ENCODE measurements at places on chromosomes 12 and 14. TPM values are rescaled to one million over a fixed set of nuclear protein-coding genes. Genes with fewer than 3 reads are reported as not detected.

The KCNC2 gene
- total RNA-seq, result not detected

The ASIC1 gene
- not detected for total RNA-seq

The TAS2R8 gene
- not detected for total RNA-seq

The ARPC3 gene
- total RNA-seq, result 247 TPM

The TSPAN19 gene
- total RNA-seq, result not detected

The AKAP5 gene
- 2.8 TPM for total RNA-seq

The PPTC7 gene
- total RNA-seq, result 30.4 TPM

- no peak overlapping the region for H3K4me3 ChIP-seq
- DNase-seq, result no peak
- no peaks in the 10 kb centered on the region for H3K4me1 ChIP-seq
Observed at GRCh38 chr14:88937706-88938105, 113.3 kb downstream of the TTC8 start.

GRCh38 chr12:45075587-45076282, 24.8 kb upstream of the DBX2 start:
- no peak overlapping the region for H3K4me3 ChIP-seq
- no peak for DNase-seq
- H3K36me3 ChIP-seq, result no peaks in the 10 kb centered on the region
- no peaks in the 10 kb centered on the region for H3K27me3 ChIP-seq
- no peak overlapping the region for H3K27ac ChIP-seq
- no peaks in the 10 kb centered on the region for H3K4me1 ChIP-seq

GRCh38 chr14:91774140-91775096, 42.5 kb upstream of the CATSPERB start:
- H3K27me3 ChIP-seq, result no peaks in the 10 kb centered on the region
- peaks cover 20% of the 10 kb centered on the region for H3K4me1 ChIP-seq
- H3K36me3 ChIP-seq, result peaks cover 12% of the 10 kb centered on the region
- no peak overlapping the region for H3K27ac ChIP-seq

- no peak overlapping the region for H3K4me3 ChIP-seq
- no peak overlapping the region for H3K27ac ChIP-seq
- DNase-seq, result no peak
- no peaks in the 10 kb centered on the region for H3K27me3 ChIP-seq
Observed at GRCh38 chr14:23076785-23077408, 18.0 kb downstream of the ACIN1 start.

DNA sequence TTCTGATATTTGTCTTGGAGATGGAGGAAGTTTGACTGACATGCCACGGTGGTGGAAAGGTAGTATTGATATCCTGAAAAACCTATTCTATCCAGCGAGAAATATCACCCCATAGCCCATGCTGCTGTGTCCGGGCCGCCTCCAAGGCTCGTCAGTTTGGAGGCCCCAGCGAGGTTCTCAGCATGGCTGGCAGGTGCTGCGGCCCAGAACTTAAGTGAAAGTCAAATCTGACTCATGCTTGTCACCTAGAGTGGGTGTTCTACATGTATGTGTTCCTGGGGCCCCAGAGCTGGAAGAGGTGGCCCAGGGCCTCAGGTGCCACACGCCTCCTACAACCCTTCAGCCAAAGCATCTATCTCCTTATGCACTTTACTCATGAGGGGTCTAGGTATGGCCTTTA, 92.9 kb downstream of the GCH1 start:
- H3K4me1 ChIP-seq, result peaks cover 4% of the 10 kb centered on the region
- H3K27me3 ChIP-seq, result no peaks in the 10 kb centered on the region
- H3K36me3 ChIP-seq, result no peaks in the 10 kb centered on the region
- H3K27ac ChIP-seq, result no peak overlapping the region
- H3K4me3 ChIP-seq, result no peak overlapping the region

DNA sequence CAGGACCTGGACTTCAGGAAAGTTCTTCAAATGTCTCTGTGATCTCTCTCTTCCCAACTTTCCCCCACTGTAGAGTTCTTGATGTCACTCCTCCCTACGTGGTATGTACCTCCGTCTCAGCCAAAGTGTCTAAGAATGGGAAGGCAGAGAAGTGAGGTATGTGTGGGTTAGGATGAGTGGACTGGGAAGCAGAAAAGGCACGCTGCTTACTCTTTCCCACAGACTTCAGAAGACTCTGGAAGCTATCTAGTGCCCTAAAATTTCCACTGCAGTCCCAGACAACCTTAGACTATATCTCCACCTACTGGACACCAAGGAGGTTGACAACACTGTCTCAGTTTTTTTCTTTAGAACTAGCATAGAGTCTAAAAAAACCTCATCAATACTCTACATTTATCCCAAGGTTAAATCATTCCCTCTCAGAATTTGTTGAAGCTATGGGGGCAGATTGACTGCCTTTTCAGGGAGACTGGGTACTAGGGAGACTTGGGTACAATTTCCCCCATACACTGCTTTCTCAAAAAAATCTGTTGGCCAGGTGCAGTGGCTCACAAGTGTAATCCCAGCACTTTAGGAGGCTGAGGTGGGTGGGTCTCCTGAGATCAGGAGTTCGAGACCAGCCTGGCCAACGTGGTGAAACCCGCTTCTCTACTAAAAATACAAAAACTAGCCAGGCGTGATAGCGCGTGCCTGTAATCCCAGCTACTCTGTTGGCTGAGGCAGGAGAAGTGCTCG, 20.6 kb upstream of the ITGA5 start:
- no peak overlapping the region for H3K4me3 ChIP-seq
- DNase-seq, result no peak
- H3K27me3 ChIP-seq, result no peaks in the 10 kb centered on the region
- peak overlapping the region; percentile 29 for H3K27ac ChIP-seq

DNA sequence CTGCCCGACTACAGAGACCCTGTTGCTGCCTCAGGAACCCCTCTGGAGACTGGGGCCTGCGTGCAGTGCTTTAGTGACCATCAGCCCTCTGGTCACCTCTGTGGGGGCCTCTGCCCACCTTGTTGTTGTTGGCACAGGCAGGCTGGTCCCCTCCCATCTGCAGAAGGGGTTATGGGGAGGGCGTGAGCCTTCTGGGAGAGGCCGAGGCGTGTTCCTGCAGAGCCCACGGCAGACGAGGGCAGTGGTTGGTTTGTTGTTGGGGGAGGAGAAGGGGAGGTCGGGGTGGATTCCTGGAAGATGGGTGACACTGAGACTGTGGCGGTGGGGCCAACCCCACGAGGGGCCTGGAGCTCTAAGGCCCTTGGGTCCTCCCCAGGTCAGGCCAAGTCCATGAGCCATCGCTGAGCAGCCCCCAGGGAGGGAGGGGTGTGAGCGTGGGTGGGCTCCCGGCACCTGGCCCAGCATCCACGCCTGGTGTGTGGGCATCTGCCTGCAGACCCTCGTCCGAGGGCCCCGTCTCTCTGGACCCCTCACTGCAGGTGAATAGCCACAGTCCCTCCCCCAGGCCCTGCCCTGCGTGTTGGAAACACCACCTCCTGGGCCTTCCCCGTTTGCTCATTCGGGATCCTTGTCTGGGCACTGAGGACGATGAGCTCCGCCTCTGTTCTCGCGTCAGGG, 23.6 kb downstream of the FBRSL1 start:
- no peaks in the 10 kb centered on the region for H3K27me3 ChIP-seq
- no peak overlapping the region for H3K27ac ChIP-seq
- no peak for DNase-seq
- no peaks in the 10 kb centered on the region for H3K4me1 ChIP-seq

- H3K4me1 ChIP-seq, result no peaks in the 10 kb centered on the region
- H3K4me3 ChIP-seq, result no peak overlapping the region
- H3K27ac ChIP-seq, result no peak overlapping the region
- no peaks in the 10 kb centered on the region for H3K27me3 ChIP-seq
Observed at GRCh38 chr12:61043838-61044237, 1216.4 kb upstream of the USP15 start.

DNA sequence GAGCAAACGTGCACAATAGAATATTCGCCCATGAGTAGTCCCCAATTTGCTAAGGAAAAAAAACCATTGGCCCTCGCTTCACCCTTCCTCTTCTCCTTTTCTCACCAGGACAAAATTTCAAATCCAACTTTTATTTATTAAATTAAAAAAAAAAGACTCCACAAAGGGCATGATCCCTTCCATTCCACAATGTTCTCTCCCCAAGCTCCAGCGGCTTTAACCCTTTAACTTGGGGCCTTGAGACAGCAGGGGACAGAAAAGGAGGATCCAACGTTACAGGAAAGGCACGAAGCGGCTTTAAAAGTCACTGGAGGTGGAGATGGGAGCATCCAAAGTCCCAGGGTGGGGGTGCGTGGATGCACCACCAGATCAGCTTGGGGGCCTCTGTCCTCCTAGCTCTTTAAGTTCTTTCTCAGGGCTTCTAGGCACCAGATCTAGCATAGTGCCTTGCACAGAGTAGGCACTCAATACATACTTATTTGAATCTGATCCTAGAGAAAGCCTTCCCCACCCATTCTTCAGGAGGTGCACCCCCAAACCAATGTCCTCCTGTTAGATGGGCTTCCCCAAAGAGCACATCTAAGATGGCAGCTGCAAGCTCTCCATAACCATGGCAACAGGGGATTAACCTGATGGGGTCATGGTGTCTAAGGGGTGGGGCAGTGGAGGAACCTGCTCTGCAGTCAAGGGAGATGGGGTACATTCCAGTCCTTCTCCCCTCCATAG, 5.2 kb upstream of the AAAS start:
- H3K4me3 ChIP-seq, result peak overlapping the region; percentile 94
- H3K36me3 ChIP-seq, result no peaks in the 10 kb centered on the region
- DNase-seq, result no peak
- peaks cover 14% of the 10 kb centered on the region for H3K4me1 ChIP-seq

- no peak overlapping the region for H3K4me3 ChIP-seq
- DNase-seq, result no peak
- H3K27me3 ChIP-seq, result no peaks in the 10 kb centered on the region
- peaks cover 27% of the 10 kb centered on the region for H3K4me1 ChIP-seq
Observed at GRCh38 chr14:72521045-72521444, 372.9 kb downstream of the DPF3 start.

GRCh38 chr12:5481645-5482044, 49.7 kb downstream of the NTF3 start:
- no peak for DNase-seq
- H3K4me3 ChIP-seq, result no peak overlapping the region
- H3K27me3 ChIP-seq, result no peaks in the 10 kb centered on the region
- H3K4me1 ChIP-seq, result no peaks in the 10 kb centered on the region
- H3K36me3 ChIP-seq, result no peaks in the 10 kb centered on the region
- H3K27ac ChIP-seq, result no peak overlapping the region

DNA sequence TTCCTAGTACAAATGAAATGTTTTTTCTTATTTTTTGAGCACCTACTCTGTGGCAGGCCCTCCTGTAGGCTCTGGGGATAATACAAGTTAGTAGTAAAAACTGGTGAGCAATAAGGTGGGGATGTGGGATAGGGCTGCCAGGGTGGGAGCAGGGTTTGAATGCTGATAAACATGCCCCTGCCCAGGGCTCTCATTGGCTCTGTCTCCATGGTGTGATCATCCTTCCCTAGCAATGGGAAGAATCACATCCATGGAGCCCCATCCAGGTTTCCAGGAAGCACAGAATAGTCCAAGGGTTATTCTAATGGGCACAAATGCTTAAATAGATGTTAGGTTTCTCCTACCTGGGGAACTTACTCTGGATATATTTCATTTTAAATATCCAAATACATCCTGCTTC, 45.5 kb downstream of the GIT2 start:
- H3K36me3 ChIP-seq, result peaks cover 6% of the 10 kb centered on the region
- peaks cover 35% of the 10 kb centered on the region for H3K4me1 ChIP-seq
- H3K27me3 ChIP-seq, result no peaks in the 10 kb centered on the region
- peak overlapping the region; percentile 82 for H3K27ac ChIP-seq

DNA sequence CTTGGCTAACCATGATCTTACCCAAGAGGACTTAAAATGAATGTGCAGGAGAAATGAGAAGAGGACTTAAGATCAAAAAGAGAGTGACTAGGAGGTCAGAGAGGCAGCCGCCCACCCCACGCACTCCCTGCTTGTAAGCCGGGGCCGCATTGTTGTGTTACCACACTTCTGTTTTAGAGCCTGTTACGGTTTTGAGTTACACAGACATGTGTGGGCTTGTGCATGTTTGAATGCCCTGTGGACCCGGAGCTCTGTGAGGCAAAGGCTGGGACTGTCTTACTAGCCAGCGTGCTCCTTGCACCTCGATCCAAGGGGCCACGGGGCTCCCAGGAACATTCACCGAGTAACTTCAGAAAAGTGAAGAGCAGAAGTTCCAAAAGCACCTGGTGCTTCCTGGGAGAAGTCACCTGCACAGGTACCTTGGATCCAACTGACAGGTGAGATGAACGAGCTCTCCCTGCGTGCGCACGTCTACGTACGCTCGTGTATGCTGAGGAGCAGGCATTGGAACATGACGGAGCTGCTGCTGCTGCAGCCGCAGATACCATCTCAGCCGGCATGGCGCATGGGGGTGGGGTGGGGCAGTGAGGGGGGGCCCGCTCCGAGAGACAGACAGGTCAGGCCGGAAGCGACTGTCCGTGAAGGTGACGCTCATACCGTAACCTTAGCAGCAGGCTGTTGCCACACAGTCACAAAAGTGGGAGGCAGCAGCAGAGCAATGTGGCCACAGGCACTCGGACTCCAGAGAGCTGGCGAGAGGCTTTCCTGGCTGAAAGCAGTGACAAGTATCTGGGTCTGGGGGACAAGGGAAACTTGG, 23.7 kb downstream of the SFSWAP start:
- H3K27ac ChIP-seq, result no peak overlapping the region
- H3K27me3 ChIP-seq, result no peaks in the 10 kb centered on the region
- H3K4me3 ChIP-seq, result no peak overlapping the region
- H3K4me1 ChIP-seq, result no peaks in the 10 kb centered on the region

GRCh38 chr12:14849661-14850060, 6.3 kb upstream of the ART4 start:
- H3K36me3 ChIP-seq, result no peaks in the 10 kb centered on the region
- H3K4me3 ChIP-seq, result no peak overlapping the region
- peak overlapping the region; percentile 37 for H3K27ac ChIP-seq
- H3K4me1 ChIP-seq, result peaks cover 32% of the 10 kb centered on the region
- no peak for DNase-seq

DNA sequence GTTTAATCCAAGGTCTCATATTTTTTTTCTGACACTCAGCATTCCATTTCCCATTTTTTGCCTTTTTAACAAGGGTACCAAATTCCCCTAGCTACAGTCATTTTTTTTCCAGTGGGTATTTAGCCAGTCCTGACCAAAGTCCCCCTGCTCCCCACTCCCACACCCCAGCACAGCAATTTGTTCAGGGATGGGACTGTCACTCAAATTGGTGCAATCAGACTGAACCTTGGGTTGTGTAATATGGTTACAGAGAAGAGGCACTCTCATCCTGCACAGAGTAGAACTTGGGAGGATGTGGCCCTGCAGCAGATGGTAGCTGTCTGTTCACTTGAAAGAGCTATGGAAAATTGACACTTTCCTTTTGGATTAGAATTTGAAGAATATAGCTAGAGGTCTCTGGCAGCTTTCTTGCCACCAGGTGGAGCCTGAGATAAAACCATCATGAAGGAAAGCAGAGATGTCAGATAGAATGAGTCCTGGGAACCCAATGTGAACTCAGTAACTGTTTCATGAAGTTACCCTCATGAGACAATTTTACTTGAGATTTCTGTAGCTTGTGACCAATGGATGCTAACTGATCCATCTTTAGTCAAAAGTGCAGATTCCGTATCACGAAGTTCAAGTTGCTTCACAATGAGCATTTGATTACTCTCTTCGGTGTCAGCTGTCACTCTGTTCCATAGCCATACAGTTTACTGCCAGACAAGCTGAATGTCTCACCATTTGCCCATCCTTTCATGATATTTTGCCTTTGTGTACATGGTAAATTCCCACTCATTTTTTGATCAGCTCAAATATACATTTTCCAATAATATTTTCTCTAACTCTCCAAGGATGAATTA, 394.0 kb upstream of the SYT1 start:
- no peaks in the 10 kb centered on the region for H3K4me1 ChIP-seq
- no peaks in the 10 kb centered on the region for H3K36me3 ChIP-seq
- no peak for DNase-seq
- H3K27ac ChIP-seq, result no peak overlapping the region

- H3K27ac ChIP-seq, result no peak overlapping the region
- H3K36me3 ChIP-seq, result no peaks in the 10 kb centered on the region
- no peak overlapping the region for H3K4me3 ChIP-seq
- DNase-seq, result no peak
- no peaks in the 10 kb centered on the region for H3K27me3 ChIP-seq
- no peaks in the 10 kb centered on the region for H3K4me1 ChIP-seq
Observed at GRCh38 chr14:48250575-48250974, 575.2 kb upstream of the MDGA2 start.
